HS-5 (cell line): ENCODE measurements at places on chromosomes 4 and X.
A peak's percentile ranks its signal among the peaks of the same experiment; 100 is the strongest.

- peak; percentile 53 for DNase-seq
These were observed 9.1 kb downstream of the HTRA3 start for GRCh38 chr4:8278421-8279287.

DNA sequence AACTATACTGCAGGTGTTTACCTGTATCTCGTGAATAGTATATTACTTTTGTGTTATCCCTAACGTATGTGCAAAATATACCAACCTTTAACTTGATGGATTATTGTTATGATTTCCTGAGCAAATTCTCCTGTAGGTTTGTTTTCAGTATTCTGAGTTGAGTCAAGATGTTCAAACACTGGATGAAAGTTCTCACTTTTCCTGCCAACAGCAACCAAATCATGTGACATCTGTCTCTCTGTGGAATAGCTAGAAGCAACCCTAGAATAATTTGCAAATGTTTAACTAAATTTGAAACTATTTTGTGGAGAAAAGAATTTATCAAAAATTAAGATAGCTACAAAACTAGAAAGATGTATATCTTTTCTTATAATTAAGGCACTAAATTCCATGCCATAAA lies 35.6 kb downstream of the BCLAF3 start:
- DNase-seq = no peak

DNA sequence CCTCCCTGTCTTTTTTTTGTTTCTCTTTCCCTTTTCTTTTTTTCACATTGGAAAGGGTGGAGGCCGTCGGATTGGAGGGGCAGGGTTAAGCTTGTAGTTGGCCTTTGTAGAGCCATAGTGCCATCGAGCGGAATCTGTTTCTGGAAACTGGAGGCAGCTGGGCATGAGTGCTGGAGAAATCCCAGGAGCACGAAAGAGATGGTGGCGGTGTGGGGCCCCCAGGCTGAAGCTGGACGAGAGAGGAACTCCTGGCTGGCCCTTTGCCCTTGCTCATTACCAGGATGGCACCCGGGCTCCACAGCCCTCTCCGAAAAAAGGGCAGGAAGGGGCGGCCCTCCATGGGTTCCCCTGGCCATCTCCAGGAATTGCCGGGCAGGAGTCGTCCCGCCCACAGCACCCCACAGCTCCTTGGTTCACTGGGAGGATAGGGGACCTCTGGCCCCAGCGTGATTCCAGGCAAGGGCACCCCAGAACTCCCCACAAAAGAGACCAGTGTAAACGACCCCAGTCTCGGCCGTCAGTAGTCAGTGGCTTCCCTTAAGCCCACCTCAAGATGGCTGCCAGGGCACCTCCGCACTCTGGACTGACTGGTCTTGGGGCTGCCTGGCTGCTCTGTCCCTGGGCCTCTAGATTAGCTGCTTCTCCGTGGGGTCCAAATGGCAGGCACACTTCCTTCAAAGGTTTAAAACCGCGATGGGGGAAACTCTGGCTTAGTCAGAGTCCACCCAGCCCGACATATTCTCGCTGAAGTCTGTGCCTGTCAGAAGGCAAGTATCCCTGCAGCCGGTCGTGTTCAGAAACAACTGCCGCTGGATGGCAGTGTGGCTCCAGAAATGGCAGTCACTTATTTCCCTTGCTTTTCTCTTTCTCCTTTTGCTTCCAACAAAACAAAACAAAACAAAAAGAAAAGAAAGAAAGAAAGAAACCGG lies 74.1 kb downstream of the NBDY start:
- DNase-seq = no peak

- no peak for DNase-seq
These were observed 10.6 kb upstream of the ZNF718 start for GRCh38 chr4:113732-114131.

GRCh38 chrX:41384051-41384705 lies 50.2 kb downstream of the DDX3X start:
- DNase-seq = peak; percentile 34

DNA sequence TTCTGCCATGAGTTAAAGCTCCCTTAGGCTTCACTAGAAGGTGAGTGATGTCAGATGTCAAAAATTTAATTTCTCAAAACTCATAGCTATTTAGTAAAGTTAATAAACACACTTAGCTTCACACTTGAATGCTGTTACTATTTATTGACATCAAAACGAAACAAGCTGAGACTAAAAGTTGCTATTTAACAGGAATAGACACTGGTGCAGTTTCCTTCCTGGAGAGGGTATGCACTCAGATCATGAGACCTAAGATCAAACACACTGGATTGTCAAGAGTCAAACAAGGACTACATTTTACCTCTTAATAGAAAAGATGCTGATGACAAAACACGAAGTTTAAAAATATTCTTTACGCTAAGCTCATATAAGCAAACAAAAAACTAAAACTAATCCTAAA lies 18.9 kb downstream of the UPF3B start:
- DNase-seq = no peak

- DNase-seq = no peak
These were observed 48.3 kb downstream of the TRIML2 start for GRCh38 chr4:188061083-188061482.

- no peak for DNase-seq
These were observed 3.5 kb upstream of the TAB3 start for GRCh38 chrX:30892591-30892990.

DNA sequence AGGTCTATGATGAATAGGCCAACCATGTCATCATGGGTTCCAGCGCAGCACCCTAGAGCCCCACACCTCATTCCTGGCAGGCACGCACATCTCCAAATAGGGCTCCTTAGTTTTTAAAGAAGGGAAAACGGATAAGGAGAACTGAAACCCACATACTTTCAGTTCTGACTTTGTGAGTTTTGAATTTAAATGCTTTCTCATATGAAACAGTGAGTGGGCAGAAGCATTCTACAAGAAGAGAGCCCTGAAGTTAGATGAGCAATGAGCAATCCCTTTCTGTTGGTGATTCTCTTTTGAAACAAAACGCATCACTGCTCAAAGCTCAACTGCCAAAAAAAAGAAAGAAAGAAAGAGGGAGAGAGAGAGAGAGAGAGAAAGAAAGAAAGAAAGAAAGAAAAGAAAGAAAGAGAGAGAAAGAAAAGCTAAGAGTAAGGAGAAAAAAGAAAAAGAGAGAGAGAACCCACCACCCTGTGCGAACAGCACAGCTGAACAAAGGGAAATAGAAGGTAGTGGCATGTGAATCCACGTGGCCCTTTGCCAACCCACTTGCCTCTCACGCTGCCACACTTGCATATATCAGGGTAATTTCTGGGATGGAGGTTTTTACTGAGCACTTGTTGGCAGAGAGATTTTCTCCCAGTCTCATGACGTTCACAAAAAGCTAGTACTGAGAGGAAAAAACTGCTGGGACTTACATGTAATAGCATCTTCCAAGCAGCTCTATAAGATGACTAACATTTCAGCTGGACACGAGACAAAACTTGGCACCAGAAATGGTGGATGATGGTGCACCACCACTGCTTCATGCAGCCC lies 31.0 kb downstream of the TMSB4X start:
- DNase-seq = no peak

DNA sequence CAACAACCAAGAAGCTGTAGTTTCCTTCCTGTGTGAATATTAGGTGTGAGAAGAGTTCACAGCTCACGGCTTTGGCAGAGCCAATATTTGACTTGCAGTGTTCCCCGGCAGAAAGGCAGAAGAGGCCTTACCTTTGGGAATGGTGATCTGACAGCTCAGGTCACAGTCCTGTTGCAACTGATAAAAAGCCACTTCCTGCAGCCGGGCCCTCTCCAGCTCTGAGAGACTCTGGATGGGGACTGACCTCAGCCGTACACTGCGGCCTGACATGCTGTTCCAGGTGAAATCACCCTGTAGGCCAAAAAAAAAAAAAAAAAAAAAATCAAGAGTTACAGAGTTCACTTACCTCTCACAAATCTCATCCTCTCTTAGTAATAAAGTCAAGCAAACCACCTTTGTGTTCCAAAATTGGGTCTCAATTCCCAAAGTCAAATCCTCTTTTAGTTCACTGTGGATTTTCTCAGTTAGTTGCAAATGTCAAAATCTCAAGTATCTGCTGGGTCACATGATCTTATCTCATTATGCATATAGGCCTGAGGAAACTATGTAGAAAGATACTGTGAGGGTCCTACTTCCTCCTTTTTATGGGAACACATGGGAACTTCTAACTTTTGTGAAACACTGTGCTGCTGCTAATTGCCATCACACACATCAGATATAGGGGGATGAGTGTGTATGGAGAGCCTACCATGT lies 38.6 kb upstream of the AMELX start:
- no peak for DNase-seq

DNA sequence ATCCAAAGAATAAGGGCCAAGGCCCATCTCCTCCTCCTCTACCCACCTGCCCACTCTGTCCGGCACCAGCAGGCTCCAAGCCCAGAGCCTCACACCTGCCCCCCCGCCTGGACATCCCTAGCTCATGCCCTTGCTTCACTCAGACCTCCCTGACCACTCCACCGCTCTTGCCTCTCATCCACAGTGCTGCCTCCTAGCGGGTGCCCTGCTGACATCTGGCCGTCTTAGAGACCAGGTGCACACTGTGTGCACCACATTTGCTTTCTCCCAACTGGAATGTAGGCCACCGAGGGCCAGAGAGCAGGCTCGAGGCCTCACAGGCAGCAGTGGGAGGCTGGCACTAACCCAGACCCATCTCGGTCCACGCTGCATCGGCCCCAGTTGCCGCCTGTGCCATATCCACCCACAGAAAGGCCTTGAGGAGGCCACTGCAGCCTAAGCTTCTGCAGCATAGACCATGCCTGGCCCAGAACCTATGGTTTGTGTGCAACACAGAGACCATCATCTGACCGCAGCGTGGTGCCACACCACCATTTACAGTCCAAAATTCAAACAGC lies 13.5 kb downstream of the LETM1 start:
- no peak for DNase-seq

DNA sequence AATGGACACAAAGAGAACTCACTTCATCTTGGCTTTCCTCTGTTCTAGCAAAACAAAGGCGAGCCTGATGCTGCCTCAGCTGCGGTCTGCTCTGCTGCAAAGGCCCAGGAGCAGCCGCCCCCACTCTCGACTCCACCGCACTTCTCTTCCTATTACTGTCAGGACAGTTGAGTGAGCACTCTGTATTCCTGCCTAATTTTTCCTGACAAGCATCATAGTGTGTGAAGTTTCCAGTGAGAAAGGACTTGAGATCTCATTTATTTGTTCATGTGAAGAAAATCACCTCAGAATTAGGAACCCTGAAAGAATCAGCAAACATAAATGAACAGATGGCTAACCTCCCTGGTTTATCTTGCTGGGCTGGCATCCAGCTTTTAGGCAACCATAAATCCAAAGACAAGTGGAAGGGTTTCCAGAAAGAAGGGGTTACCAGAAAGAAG lies 15.6 kb downstream of the SCARB2 start:
- no peak for DNase-seq

DNA sequence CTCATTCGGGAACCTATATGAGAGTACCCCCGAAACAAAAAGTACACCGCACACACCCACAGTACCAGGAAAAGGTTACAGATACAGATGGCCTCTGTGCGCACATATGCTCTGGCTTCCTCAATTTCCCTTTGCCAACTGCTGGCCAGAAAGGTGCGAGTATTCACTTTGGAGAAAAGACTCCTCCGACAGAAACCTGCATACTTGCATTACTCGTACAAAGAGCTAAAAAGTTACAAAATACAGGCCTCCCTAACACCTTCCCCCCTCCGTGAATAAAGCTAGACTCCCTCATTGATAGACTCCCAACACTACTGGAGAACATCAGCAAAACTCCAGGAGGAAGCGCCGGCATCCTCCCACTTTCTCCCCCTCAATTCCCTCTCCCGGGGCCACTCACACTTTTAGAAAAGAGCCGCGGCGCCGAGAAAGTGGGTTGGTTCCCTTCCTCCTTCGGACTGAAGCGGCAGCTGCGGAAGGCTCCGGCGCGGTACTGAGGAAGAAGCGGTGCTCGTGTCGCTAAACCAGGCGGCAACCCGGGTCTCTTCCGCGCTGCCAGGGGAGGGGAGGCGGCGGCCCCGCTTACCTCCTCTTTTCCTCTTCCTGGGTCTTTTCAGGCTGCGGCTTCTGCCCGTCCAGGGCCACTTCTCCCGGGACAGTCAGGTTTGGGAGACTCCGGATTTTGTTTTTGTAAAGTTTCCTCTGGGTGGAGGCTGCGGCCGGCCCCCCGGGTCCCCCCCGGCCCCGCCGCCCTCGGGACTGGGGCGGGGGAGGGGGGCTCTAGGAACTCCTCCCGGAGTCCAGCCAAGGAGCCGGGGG lies 1.1 kb downstream of the FBXW7 start:
- DNase-seq = no peak

DNA sequence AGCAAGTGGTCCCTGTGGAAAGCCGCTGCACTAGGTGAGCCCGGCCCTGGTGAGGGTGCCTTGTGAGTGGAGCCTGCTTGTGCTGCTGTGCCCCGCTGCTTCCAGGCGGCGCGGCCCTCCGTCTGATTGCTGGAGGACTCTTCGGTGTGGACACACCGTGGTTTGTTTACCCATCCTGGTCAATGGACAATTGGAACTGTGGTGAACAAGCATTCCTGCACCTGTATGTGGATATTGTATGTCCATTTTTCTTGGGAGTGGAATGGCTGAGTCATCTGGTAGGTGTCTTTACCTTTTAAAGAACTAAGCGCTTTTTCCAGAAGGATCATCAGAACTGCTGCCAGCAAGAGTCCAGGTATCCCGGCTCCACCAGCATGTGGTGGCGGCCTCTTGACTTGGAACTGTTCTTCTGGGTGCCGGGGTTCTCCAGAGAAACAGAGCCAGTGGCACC lies 15.6 kb downstream of the MAEA start:
- no peak for DNase-seq
